ENCODE measurements at places on chromosomes 16 and 17.

DNA sequence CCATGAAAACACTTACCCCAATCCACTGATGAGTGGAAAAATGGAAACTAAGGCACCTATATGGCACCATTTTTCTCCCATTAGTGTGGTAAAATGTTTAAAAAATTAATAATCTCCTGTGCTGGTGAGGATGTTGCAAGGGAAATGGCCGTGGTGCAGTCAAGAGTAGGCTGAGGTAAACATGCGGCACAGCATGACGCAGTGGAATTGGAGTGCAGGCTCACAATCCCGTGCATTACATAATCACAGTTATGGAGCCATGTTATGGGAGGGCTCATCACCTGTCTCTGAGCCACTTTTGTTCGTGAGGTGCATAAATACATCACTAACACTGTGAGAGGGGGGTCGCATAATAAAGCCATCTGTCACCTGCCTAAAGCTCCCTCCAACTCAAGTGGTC, 164.4 kb upstream of the XYLT1 start:
- DNase-seq, result no peak

DNA sequence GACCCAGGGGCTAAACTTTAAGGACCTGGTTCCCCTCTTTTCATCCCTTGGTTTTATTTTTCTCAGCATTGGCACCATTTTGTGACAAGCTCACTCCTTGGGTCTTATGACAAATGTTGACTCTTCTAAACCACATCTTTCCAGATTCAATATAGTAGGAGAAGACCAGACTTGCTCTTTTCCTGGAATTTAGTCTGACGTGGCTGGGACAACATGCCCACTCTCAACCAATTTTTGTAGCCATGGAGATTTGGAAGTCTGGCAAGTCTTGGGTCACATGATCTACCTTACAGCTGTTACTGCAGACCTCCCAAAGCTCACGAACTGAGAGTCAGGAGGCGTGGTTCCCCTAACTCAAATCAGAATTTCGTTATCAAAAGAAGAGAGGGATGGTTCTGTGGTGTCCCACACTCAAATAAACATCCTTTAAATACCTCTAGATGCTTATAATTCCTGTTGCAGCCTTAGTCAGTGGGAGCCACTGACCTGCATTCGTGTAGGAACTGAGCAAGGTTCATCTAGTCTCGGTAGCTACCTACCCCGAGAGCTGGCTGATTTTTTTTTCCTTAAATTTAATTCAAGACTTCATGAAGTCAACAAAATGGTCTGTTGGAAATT, 683.5 kb downstream of the MAF start:
- DNase-seq, result no peak

- no peak for DNase-seq
Measured at GRCh38 chr16:48820379-48820778, 210.4 kb upstream of the N4BP1 start.

DNA sequence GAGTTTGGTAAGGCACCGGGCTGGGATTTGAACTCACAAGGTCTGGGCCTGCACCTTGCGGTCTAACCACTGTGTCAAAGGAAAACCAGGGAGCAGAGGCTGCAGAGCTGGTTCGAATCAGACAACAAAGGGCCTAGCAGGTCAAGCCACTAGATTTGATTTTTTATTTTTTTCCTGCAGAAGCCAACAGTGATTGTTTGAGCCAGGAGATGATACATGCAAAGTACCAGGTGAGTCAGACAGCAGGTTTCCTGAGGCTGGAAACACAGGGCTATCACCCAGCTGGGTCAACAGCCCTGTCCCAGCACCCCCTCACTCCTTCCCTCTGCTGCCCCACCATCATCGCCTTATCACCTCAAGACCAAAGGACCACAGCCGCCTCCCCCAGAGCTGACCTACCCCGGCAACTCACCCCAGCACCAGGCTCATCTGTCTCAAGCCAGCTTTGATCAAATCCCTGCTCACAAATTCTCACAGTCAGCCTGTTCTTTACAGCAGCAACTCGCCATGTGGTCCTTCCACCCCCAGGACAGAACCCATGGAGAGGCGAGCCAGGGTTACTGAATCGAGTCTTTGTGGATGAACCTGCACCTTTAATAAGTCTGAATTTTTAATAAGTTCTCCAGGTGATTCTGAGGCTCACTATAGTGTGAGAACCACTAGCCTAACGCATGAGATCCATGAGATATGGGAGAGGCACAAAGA, 13.0 kb upstream of the KRT19 start:
- DNase-seq, result no peak

DNA sequence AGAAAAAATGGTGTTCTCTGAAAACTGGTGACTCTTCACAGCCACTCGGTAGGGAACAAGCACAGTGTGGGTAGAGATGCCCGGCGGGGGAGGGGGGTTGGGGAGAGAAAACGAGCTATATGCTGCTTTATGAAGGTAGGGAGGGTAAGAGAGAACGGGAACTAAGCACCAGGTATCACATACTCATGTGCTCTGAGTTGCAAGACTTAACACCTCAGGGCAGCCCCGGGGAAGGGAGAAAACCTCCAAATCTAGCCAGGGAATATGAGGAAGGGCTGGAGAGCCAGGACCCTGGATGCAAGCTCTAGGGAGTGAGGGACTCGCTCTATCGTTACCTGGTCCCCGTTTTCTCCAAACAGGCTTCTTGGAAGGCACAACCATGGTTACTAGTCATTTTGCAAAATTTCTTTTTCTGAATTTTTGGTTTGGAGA, 35.3 kb downstream of the HIC1 start:
- peak; percentile 21 for DNase-seq

DNA sequence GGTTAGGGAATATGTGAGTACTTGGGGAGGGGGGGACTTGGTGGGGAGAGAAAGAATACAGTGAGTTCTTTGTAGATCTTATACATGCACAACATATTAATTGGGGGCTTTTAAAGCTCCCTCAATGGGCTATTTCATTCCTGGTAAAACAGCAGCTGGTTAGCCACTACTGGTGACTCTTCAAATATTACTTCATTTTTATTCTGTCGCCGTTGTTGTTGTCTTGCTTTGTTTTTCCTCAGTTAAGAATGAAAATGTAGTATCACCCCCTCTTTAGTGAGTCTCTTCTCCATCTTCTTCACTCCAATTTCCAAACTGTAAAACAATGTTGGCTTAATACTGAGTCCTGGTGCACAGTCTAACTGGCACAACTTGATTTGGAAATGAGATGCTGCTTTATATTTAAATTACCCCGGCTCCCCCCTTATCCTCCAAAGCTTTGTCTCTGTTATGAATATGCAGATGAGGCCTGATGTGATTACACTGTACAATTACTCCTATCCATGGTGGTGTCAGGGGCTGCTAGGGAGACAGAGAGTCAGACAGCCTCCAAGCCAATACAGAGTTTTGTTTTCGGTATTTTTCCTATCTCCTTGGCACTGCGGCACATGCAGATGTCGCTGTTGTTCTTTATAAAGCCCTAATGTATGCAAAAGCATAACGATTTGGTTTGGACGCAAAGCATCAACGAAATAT, 256.9 kb upstream of the PMFBP1 start:
- no peak for DNase-seq

GRCh38 chr17:40364121-40364861, at the start of gene GJD3:
Gene GJD3, minus strand, starts transcription at chr17:40364737. Its CDS starts 922 bp downstream, at chr17:40363815.
- no peak for DNase-seq

DNA sequence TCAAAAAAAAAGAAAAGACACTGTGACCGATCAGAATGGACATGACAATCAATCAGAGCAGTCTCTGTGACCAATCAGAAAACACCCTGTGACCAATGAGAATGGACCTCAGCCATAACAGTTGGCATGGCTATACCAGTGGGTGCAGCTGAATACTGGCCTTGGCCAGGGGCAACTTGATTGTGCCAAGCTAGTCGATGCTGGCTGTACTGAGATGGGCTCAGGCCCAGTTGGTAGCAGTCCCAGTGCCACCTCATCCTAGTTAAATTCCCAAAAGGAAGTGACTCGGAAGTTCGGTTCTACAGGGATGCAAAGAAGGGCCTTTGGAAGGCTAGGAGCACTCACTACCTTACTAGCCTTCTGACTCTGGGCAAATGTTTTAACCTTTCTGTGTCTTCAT, 37.2 kb upstream of the BCO1 start:
- DNase-seq, result no peak

DNA sequence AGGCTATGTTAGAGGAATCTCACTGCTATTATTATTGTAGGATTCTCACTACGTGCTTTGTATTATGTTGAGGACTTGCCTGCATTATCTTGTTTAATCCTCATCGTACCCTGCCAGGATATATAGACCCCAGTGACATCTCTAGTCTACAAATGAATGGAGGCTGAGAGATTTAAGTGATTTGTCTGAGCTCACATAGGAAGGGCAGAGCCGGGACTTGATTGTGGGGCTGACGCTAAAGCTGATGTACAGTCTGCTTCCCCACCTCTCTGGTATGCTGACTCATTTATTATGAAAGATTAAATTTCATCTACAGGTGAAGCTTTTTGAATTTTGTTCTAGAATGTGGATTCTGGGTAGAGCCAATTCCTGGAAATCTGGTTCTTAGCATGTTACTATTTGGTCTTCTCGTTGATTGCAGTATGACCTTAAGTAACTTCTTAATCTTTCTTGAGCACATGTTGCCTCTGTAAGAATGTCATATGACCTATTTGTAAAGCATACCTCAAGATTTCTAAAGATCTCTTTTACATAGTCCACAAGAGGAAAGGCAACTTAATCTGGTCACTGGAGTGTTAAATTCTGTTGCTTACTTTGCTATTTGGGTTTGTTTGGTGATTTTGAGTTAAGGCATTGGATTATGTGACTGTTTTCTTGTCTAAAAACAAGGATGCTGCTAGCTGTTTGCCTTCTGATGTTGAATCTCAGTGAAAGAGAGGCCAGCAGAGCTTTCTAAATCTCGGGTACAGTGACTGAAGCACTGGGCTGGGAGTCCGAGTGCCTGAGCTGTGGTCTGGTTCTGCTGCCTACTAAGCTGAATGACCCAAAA, 12.4 kb downstream of the METTL9 start:
- no peak for DNase-seq

GRCh38 chr17:79627184-79627765, 16.4 kb upstream of the RBFOX3 start:
- no peak for DNase-seq

- DNase-seq, result no peak
Measured at GRCh38 chr17:14381606-14382005, 80.7 kb downstream of the HS3ST3B1 start.

GRCh38 chr16:53784291-53784690, 80.3 kb downstream of the FTO start:
- DNase-seq, result no peak

GRCh38 chr16:12881740-12882139, 19.7 kb upstream of the SHISA9 start:
- DNase-seq, result no peak

- no peak for DNase-seq
Measured at GRCh38 chr16:79069633-79070032, 530.9 kb downstream of the MAF start.

DNA sequence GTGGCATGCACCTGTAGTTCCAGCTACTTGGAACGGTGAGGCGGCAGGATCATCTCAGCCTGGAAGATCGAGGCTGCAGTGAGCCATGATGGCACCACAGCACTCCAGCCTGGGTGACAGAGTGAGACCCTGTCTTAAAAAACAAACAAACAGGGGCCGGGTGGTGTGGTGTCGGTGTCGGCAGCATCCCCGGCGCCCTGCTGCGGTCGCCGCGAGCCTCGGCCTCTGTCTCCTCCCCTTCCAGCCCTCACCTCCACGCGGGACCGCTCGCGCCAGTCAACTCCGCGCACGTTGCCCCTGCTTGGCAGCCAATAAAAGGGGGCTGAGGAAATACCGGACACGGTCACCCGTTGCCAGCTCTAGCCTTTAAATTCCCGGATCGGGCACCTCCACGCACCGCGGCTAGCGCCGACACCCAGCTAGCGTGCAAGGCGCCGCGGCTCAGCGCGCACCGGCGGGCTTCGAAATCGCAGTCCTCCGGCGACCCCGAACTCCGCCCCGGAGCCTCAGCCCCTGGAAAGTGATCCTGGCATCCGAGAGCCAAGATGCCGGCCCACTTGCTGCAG, 204.7 kb downstream of the CDRT15L2 start:
- no peak for DNase-seq

DNA sequence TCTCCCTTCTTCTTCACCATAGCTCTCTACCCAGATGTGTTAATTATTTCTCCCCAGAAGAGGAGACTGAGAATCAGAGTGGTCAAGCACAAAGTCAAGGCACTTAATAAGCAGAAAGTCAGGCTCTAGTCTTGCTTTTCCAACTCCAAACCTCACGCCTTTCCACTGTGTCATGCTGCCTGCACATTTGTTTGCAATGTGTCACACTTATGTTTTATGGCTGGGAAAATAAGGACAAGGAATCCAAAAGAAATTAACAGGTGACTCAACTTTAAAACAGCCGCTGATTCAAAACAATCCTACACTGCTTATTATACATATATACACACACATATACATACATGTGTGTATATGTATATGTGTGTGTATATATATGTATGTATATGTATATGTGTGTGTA, 255.7 kb upstream of the DYNLRB2 start:
- no peak for DNase-seq

DNA sequence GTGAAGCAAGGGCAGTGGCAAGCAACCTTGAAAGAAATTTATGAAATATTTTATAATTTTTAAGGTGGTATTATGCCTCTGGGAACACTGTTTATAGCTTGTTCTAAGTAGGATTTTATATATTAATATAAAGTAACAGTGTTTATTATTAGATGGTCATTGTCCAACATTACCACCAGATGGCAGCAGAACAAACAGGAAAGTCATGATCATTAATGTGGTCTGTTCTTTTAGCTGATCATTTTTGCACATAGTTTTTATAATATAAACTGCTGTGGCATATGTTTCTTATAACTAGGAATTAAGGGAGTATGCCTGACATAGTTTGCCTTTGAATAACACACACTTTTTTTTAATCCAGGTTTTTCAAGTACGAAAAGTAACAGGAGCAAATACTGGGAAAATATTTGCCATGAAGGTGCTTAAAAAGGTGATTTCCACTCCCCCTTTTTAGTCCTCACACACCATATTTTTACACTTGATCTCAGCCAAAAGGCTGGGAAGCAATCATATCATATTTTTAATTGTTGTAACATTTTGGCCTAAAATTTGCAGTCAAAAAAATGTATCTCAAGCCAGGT, 21.4 kb downstream of the RPS6KB1 start:
- DNase-seq, result no peak

DNA sequence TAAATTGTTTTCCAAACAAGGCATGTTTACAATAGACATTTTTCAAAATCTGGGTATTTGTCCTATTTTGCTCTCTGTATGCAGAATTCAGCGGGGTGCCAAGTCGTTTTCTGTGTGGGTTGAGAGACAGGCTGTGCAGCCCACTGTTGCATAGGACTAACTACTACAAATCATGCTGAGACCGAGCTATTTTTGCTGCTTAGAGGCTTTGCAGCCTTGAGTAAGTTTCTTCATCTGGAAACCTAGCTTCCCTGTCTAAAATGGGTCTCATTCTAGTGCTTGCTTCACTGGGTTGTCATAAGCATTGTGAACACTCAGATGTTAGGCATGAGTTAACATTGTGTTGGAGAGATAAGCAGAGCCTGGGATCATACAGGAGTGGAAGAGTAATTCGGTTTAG, 1.3 kb downstream of the PRPSAP2 start:
- no peak for DNase-seq
